GM12891 (cell line): ENCODE measurements at places on chromosomes 5 and 9.

DNA sequence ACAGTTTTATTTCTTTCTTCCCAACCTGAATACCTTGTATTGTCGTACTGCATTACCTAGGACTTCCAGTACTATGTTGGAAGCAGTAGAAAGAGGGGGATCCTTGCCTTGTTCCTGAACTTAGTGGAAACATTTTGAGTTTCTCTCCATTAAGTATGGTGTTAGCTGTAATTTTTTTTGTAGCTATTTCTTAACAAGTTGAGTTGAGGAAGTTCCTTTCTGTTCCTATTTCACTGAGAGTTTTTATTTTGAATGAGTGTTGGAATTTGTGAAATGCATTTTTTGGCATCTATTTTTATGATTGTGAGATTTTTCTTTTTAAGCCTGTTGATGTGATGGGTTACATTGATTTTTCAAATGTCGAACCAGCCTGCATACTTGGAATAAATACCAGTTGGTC lies 49.0 kb downstream of the FSD1L start:
- DNase-seq, result no peak

GRCh38 chr5:54214722-54215121 lies 95.7 kb downstream of the ARL15 start:
- no peak for DNase-seq

GRCh38 chr5:61626639-61627282 lies 294.7 kb downstream of the ZSWIM6 start:
- no peak for DNase-seq

GRCh38 chr5:133935667-133935940 lies 32.8 kb downstream of the C5orf15 start:
- no peak for DNase-seq

GRCh38 chr5:128252196-128252595 lies 168.6 kb downstream of the SLC12A2 start:
- DNase-seq, result no peak

DNA sequence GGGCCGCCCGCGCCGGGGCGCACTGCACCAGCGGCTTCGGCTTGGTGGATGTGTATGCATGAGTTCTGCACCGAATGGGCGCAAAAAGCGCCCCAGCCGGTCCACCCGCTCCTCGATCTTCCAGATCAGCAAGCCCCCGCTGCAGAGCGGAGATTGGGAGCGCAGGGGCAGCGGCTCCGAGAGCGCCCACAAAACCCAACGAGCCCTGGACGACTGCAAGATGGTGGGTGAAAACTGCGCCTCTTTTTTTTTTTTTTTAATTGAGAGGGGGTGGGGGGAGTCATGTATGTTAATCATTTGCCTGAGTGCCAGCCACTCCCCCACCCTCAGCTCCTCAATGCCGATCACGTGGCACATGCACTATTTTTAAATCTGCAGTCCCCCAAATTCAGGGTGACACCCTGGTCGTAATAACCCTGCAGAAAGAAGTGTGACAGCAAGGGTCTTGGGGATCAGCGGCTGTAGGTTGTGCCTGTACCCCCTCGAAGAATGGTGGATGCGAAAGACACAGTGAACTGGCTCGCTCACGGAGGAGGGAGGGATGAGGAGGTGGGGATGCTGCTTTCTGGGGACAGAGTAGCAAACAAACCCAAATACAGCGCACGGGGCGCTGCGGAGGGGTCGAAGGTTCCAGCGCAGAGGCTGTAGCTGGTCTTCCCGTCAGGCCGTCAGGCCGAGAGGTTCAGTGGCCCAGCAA lies 900 bp downstream of the RGS7BP start:
- DNase-seq, result no peak

DNA sequence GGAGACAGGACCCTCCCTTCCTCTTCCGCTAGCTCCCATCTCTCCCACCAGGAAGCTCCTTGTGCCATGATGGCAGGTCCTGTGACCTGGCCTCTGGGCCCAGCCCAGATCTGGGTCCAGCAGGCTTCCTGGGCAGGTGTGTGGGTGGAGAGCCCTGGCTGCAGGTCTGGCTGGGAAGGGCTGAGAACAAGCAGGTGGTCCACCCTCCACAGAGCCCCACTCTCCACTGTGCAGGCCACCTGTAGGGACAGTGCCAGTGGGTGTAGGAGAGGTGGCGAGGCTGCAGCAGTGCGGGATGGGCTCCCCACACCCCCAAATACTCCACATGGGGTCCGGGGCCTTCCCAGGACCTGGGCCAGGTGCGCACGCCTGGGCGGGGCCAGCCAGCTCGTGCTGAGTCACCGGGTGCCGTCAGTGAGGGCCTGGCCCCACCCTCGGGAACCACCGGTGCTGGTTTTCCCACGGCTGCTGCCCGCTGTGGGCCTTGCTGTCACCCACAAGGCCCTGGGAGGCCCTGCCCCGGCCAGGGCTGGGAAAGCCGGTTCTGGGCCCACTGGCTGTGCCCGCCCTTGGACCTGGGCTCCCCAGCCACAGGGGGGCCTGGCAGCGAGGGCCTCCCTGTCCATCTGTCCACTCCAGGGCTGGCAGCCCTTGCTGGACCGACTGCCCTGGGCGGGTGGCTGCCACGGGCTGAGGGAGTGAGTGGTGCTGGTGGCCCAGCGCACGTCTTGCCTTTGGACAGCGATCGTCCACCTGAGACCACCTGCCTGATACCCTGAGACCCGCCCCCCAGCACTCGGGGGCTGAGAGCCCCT lies 9.3 kb upstream of the NRARP start:
- peak; percentile 20 for DNase-seq

- no peak for DNase-seq
These were observed 7.3 kb upstream of the CTSV start for GRCh38 chr9:97046228-97046627.

DNA sequence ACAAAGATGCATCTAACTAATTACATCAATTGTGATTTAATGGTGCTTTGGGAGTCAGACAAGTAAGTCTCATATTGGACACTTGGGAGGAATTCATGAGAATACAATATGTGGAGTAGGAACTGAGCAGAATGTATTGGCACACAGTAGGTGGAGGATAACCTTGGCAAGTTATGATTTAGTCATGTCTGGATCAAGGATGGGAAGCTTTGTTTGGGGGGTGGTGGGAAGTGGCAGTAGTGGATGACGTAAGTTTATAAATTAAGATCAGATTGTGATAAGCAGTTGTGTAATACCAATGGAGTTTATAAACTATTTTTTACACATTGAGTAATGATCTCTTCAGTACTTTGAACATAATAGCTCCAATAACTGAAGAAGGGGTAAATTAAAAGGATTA lies 67.0 kb downstream of the SGCD start:
- DNase-seq, result no peak

GRCh38 chr5:16051246-16051755 lies 128.3 kb downstream of the MARCHF11 start:
- DNase-seq, result no peak

- DNase-seq, result no peak
These were observed 2.6 kb downstream of the SLC35A4 start for GRCh38 chr5:140567136-140567818.

GRCh38 chr9:133635098-133635497 lies 1.1 kb upstream of the DBH start:
- DNase-seq, result no peak

DNA sequence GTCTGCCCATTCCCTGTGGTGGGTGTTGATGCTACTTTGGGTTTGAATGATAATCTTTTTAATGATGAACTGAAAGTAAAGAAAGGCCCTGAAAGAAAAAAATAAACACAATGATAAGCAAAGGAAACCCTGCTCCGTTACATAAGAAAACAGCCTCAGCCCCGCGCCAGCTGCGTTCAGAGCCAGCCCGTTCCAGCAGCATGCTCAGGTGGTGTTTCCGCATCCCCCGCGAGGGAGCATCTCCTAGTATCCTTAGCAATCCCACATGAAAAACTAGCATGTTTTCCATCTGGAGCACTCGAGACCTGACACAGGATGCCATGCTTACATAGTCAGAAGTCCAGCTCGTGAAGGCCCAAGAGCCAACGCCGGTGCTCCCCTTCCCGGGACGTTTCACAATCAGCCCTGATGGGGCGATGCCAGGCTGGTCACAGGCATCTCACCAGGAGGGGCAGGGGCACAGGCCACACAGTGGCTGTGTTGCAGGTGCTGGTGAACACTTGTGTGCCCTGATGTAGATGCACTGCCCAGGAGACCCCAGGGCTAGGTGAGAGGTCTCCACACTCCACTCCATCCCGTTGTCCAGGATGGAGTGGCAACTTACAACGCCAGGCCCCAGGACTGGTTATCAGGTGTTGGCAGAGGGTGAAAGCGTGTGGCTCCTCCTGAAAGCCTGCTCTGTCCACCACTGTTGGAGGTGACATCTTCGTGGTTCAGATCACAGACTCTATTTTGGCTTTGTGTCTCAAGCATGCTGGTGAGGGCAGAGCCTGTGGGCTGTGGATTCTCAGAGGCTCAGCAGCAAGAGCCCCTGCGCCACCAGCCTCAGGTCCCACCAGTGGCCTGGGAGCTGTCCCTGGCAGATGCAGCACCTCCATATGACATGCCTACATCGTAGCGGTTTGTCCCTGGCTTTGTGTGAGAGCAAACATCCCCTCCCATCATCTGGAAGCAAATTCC lies 246.8 kb upstream of the IRX1 start:
- no peak for DNase-seq

DNA sequence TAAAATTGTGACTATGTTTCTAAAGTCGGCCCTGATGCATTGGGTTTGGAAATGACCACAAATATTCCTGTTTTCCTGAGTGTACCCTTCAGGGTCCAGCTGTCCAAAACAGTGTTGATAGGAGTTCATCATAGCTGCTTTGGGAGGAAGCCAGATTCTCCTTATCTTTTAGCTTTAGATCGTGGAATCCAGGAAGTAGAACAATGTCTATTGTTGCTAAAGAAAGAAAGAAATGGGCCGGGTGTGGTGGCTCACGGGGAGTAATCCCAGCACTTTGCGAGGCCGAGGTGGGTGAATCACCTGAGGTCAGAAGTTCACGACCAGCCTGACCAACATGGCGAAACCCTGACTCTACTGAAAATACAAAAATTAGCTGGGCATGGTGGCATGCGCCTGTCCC lies 9.5 kb downstream of the CAVIN4 start:
- DNase-seq, result no peak

DNA sequence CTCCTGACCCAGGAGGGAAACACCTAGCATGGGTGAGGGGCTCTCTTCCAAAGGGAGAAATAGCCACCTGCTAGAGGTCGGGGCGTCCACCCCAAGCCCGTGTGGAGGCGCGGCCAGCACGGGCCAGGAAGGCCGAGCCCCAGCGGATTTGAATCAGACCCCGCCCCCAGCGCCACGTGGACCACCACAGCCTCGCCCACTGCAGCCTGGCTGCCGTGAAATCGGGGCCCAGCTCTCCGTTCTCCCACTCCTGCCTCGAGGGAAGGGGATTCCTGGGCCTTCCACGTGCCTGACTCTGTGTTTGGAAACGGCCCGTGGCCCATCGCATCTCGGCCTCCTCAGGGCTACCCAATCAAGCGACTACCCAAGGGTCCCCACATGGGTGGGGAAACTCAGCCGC lies 31.6 kb downstream of the SLC6A18 start:
- DNase-seq, result no peak

DNA sequence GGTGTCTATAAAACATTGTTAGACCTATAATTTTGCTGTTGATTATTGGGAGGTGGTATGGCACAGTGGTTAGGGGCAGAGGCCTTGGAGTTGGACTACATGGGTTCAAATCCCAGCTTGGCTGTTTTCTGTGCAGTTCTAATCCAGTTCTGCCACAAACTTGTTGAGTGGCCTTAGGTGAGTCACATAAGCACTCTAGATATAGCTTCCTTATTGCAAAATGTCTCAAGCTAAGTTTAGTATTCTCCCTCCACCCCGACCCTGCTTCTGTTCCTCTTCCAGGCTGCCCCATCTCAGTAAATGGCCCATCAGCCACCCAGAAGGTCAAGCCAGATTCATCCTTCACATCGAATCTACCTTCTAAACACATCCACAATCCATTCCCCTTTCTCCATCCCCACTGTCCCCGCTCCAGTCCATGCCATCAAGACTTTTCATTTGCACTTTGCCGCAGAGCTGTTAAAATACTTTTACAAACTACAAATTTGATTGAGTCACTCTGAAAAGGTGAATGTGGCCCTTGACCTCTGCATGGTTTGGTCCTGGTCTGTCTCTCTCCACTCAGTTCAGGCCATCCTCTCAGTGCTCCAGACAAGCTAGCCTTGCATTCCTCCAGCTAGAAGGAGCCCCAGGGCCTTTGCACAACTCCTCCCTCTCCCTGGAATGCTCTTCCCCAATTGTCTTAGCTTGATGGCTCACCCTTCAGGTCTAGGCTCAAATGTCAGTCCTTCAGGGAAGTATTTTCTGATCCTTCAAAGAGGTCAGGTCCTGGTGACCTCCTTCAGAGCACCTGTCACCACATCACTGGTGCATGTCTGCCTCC lies 10.0 kb upstream of the HDHD3 start:
- DNase-seq, result no peak

DNA sequence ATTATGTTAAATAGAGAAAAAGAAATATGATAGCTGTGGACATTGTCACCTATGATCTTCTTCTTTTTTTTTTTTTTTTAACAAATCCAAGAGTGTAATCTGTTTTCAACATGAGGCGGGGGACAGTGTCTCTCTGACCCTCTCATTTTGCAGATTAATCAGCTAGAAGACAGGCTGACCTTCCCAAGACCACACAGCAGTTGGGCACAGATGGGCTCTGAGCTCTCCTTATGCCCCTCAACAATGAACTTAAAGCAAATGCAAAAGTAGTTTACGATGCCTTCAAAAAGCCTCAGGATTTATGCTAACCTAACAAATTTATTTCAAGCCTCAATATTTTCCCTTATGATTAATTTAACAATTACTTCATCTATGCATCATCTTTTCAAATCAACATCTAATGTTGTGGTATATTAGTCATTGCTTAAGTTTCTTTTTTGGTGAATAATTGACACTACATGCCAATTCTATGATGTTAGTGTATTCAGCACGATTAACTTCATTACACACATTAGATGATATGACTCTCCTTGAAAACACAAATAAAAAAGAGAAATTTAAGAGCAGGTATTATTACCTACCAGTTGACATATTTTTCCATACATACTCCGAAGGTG lies 7.4 kb downstream of the NFIL3 start:
- DNase-seq, result no peak

GRCh38 chr5:111407562-111407961 lies 104.8 kb downstream of the STARD4 start:
- DNase-seq, result no peak

DNA sequence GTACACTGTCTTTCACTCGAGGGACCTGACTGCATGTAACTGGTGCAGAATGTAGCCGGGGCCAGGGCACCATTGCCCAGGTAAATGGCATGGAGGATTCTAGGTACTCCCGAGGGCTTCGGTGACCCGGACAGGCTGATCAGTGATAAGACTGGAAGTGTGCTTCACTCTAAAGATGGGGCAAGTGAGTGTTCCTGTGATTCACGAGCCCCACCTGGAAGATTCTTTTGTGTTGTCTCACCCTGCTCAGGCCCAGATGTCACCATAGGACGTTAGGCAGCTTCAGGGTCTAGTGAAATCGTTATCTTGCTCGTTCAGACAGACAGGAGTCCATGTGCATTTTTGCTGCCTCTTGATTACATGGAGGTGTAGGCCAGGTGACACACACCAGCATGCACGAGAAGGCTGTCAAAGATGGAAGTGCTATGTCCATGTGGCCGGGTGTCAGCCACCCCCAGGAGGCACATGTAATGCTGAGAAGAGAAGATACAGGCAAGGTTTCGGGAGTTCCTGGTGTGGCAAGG lies 73.9 kb downstream of the WNK2 start:
- DNase-seq, result peak; percentile 5
